ENCODE measurements at places on chromosomes 6 and 20.

DNA sequence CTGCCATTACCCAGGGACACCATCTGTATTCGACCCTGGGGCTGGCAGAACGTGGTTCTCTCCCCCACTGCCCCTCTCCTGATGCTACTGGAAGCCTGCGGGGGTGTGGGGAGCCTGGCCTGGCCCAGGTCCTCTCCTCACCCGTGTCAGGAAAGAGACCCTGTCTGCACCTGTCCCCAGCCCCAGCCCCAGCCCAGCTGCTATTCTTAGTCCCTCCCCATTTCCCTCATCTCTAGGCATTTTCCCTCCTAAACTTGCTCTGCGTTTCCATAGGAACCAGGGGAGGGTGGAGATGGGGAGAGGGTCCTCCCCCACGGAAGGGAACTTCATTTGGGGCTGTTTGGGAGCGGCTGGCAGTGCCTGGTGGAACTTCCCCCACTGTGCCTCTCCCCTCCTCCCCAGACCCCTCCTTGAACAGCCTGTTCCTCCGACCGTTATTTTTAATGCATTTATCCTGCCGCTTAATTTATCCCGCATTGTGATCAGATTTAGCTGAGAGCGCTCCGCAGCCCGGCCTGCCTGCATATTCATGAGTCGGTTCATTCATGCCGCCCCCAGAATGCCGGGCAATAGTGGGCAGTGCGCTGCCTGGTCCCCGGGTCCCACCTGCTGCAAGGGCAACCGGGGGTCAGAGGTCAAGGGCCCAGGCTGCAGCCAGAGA lies 31.8 kb upstream of the DLGAP4 start:
- no peak for DNase-seq

GRCh38 chr6:146803601-146804000 lies 204.8 kb downstream of the ADGB start:
- DNase-seq, result no peak

DNA sequence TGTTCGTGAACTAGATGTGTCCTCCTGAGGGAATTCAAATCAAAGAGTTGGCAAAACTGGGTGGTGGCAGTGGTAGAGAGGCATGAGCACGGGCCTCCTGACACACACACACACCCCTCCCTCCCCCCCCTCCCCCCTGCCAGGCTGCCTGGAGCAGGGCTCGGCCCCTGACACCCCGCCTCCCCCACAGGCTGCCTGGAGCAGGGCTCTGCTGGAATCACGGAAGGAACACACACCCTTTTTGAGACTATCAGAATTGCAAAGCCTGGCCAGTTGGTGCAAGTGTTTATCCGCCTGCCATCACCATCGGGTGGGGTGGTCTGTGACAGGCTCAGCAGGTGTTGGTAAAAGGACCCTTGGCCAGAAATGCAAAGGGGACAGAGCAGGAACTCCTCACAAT lies 59.0 kb downstream of the FAM120B start:
- no peak for DNase-seq

DNA sequence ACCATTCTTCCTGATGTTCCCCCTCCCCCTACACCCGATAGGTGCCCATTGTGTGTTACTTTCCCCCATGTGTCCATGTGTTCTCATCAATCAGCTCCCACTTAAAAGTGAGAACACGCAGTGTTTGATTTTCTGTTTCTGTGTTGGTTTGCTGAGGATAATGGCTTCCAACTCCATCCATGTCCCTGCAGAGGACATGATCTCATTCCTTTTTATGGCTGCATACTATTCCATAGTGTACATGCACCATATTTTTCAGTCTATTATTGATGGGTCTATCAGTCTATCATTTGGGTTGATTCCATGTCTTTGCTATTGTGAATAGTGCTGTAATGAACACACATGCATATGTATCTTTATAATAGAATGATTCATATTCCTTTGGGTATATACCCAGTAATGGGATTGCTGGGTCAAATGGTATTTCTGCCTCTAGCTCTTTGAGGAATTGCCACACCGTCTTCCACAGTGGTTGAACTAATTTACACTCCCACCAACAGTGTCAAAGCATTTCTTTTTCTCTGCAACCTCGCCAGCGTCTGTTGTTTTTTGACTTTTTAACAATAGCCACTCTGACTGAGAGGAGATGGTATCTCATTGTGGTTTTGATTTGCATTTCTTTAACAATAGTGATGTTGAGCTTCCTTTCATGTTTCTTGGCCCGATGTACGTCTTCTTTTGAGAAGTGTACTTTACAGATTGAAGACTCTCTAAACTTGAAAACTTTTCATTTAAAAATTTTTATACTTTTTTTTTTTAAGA lies 41.0 kb upstream of the GCNT2 start:
- DNase-seq, result no peak

DNA sequence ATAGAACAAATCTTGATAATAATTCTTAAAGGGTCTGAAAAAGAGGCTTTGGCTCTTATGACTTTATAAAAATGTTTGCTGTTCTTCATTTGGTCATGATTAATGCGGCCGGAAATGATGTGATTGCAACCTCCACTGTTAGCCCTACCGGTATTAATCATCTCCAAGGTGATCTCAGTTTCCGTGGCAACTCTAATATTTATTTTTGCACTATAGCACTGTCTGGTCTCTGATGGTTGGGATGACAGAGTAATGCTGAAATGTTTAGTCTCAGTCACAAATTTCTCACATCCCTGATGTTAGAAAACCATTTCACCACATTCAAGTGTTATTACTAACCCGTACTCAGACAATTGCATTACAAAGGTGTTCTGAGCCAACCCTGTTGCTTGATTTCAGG lies 87.4 kb downstream of the TMEM200A start:
- no peak for DNase-seq

DNA sequence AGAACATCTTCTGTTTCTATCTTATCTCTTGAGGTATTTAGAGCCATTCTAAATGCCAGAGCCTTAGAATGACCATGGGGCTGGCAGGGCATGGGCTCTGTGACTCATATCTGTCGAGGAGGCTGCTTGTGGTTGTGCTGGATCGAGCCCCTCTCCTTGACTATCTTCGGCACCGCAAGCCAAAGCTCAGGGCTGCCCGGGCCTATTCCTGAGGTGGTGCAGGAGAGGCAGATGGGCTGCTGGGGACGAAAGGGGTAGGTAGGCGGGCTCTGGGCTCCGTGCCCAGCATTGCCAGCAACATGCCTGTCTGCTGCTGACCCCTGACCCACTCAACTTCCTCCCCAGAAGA lies 89.9 kb downstream of the NOL4L start:
- no peak for DNase-seq

- no peak for DNase-seq
These were observed 109.6 kb downstream of the MANEA start for GRCh38 chr6:95686895-95687294.

- DNase-seq, result no peak
These were observed 1.2 kb downstream of the LAMA5 start for GRCh38 chr20:62365814-62366369.

DNA sequence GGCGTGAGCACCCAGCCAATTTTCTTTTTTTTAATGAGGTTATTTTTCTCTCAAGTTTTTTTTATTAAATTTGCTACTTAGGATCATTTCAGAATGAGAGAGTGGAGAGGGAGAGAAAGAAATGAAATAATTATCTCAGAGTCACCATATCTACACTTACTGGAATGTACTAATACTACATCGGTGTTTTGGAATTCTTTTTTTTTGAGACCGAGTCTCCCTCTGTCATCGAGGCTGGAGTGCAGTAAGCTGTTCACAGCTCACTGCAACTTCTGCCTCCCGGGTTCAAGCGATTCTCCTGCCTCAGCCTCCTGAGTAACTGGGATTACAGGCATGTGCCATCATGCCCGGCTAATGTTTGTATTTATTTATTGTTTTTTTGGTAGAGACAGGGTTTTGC lies 27.8 kb downstream of the ANKRD6 start:
- DNase-seq, result no peak

DNA sequence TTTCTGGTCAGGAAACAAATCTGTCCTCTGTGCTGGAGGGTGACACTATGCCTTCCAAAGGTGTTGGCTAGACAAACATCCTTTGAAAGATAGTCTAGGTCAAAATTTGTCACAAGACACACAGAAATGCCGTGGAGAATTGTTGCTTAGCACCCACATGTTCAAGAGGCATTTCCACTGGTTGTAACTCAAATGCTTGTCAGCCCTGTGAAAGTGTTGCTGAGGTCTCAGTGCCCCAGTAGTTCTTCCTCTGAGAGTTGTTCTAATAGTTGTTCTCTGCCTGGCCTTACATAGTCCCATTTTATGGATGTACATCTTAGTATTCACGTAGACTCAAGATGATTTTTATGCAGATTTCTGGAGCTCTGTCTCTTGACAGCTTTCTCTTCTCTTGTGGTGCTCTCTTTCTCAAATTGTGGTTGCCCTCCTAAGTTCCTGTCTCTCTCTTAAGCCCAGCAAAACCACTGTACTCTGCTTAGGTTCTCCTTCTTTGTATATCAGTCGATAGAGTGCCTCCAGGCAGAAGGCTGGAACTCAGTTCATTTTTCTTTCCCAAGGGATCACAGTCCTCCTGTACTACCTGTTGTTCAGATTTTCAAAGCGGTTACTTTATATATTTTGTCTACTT lies 39.5 kb upstream of the REV3L start:
- DNase-seq, result no peak

GRCh38 chr6:16625291-16626265 lies 135.7 kb downstream of the ATXN1 start:
- peak; percentile 19 for DNase-seq

DNA sequence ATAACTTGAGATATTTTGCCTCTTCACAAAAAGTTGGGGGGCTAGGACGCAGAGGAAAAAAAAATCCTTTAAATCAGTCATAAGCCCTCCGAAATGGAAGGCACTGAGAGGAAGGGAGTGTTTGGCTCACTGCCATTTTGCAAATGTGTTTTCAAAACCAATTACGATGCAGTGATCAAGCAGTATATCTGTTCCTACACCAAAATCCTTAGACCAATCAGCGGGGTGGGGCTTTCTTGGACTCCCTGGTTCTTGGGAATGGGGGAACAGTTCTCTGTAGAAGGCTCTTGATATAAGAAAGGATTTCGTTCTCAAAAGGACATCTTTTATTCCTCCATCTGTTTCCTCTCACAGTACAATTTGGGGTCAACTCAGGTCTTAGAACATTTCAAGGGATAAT lies 478.6 kb upstream of the JARID2 start:
- DNase-seq, result no peak

- no peak for DNase-seq
These were observed 34.3 kb downstream of the FYN start for GRCh38 chr6:111838749-111839484.

DNA sequence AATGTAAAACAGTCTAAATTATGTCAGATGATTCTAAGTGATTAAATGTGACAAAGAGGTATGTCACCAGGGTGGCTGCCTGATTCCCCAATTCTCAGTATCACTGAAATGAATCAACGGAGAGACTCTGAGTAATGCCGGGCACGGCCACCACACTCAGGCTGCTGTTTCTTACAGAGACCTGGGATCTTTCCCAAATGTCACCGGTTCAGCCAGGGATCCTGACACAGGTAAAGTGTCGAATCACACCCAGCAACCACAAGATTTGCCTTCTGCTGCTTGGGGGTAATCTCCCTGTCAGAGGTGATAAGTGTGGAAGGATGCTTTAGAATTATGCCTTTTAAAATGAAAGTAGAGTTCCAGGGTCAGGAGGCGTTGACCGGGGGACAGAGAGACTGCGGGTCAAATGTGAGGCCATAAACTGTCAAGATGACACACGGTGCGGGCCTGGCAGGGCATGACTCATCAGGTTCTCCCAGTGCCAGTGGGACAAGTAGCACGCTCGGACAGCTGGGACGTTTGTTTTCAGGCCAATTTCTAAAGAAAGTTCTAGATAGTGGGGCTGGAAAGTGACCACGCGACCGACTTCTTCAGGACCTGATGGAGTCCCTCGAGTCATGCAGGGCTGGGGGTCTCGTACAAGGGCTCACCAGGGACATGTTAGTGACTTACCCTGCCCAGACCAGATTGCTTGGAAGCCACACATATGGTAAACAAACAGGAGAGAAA lies 48.9 kb downstream of the PRDM1 start:
- DNase-seq, result no peak

- no peak for DNase-seq
These were observed 931.4 kb downstream of the QKI start for GRCh38 chr6:164345806-164346496.

- DNase-seq, result no peak
These were observed 238.5 kb downstream of the HDGFL1 start for GRCh38 chr6:22807818-22808217.

DNA sequence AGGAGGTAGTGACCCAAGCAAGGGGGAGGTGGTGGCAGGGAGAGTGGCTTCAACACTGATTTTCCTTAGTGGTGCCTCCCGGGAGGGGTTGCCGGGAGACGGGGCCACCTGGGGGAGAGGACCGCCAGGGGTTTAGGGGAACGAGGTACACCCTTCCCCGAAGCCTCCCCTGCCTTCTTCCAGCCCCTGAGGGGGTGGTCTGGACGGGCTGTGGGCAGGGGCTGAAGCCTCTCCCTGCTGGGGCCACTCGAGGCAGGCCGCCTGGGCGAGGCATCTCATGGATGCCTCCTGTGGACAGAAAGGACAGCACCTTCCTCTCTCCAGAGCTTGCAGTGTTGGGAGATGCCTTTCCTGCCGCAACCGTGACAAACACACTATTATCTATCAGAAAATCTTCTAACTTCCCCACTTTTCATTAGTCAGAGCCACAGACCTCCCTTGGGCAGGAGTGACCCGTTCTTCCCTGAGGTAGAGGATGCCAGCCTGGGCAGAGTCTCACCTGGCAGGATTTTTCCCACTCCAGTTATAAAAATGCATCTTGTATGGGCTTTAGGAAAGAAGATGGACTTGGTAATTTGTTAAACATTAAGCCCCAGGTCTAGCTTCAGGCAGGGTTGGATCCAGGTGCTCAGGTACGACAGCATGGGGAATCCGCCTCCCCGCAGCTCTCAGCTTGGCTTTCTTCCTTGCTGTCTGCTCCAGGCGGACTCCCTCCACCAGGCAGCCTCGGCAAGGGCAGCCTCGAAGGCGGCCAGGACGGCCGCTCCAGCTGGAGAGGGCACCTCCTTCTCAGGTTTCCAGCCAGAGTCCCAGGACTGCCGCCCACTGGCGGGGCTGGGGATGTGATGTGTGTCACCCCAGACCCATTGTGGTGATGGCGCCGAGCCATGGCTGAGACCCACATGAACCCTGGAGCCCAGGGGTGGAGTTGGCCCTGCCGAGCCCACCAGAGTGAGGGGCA lies 11.0 kb downstream of the HRH3 start:
- no peak for DNase-seq

- no peak for DNase-seq
These were observed 20.4 kb upstream of the TAF8 start for GRCh38 chr6:42029881-42030280.

- DNase-seq, result no peak
These were observed 174.5 kb downstream of the CD83 start for GRCh38 chr6:14292119-14292518.

GRCh38 chr6:29479560-29479959 lies 8.2 kb downstream of the MAS1L start:
- DNase-seq, result no peak

- no peak for DNase-seq
These were observed 43.7 kb downstream of the APCDD1L start for GRCh38 chr20:58471193-58472164.

- no peak for DNase-seq
These were observed 51.7 kb downstream of the PCNA start for GRCh38 chr20:5067877-5068645.

DNA sequence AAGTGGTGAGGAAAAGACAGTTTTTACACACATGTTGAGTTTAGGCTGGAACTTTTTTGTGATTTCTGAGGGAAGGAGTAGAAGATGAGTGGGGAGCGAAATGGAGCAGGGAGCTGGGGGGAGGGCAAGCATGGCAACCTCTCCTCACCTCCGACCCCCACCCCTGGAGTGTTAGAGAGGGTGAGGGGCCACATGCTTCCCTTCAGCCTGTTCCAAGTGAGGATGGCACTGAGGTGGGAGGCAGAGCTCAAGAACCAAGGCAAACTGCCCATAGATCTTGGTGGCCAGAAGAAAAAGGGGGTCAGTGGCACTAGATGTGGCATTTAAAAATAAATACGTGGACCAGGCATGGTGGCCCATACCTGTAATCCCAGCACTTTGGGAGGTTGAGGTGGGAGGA lies 4.8 kb downstream of the TTBK1 start:
- DNase-seq, result no peak
